Stimulated activated CD4-positive, alpha-beta T cell treated with anti-CD3 and anti-CD28 coated beads, Interleukin-1b, Interleukin-23, amount 100 ng/mL, for 1 hour (primary cell): ENCODE measurements at places on chromosomes 2 and 18.

- DNase-seq = no peak
Observed at GRCh38 chr2:100141906-100142305, 484 bp downstream of the AFF3 start.

DNA sequence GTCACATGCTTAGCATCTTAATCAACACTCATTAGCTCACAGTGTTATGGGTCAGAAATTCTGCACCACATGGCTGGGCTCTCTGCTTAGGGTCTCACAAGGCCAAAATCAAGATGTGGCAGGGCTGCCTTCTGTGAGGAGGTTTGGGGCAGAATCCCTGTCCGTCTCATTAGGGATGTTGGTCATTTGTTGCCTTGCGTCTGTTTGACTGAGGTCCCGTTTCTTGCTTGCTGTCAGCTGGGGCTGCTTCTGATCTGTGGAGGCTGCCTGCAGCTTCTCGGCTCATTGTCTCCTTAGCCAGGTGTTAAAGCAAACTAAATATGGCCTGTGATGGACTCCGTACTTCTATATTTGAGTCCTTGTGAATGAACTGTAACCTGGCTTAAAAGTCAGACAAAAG, 146.5 kb downstream of the NDUFA10 start:
- DNase-seq = no peak

GRCh38 chr2:61044636-61045035, 21.0 kb upstream of the SANBR start:
- DNase-seq = no peak

- DNase-seq = no peak
Observed at GRCh38 chr18:11956371-11957308, 24.7 kb upstream of the IMPA2 start.

DNA sequence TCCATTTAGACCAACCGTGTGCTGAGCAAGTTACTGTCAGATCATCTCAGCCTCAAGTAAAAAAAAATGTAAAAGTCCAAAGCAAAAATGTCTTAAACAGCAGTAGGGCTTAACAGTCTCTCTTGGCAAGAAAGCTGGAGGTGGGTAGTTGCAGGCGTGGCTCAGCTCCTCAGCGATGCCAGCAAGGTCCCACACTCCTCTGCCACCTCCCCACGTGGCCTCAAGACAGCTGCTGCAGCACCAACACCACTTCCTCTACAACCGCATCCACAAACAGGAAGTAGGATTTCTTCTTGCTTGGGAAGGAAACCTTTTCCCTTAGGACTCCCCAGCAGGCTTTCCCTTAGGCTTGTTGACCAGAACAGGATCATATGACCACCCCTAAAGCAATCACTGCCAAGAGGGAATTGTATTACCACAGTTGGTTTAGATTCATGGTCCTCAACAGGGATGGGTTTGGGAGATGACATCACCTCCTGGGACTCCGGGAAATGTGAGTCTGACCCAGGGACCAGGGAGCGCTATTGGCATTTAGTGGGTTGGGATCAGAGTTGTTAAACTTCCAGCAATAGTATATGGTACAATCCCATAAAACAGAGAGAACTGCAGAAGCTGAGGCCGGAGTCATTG, 97.1 kb downstream of the MAPK4 start:
- DNase-seq = no peak

- no peak for DNase-seq
Observed at GRCh38 chr2:162747021-162747420, 91.5 kb downstream of the KCNH7 start.

DNA sequence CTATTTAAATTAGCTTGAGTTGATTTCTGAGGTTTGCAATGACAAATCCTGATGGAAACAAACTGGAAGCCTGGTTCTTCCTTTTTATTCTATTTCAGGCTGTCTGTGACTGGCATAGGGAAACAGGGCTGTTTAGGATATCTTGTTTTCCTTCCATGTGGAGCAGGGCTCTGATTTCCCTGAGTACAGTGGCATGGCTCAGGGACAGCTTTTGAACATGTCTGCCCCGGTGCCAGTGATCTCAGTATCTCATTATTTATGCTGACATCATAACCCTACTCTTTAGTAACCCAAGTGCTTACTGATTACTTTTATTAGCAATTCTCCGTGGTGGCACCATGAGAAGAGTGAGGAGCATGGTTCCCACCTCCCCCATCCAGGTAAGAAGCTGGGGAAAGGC, 720.3 kb downstream of the GALR1 start:
- DNase-seq = no peak

DNA sequence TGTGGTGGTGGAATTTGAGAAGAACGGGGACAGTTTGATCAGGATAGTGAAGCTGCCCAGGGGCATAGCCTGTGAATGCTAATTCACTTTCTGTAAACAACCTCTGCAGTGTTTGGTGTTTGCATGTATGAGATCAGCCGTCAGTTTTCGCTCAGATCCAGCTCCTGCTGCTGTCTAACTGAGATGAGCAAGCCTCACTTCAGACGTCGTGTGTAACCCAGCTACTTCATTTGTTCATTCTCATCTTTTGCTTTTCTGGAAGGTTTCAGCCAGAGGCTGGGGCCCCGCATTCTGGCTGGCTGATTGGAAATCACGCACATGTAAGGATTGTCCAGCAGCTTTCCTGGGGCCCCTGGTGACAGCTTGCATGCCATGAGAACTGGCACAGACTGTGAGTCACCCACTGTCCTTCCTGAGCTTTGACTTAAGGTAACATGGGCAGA, 48.9 kb downstream of the LDLRAD4 start:
- no peak for DNase-seq

- no peak for DNase-seq
Observed at GRCh38 chr2:112480530-112481049, 1.4 kb upstream of the TTL start.
